ENCODE measurements at places on chromosomes 7 and 10.
A peak's percentile ranks its signal among the peaks of the same experiment; 100 is the strongest.

- DNase-seq = no peak
Measured at GRCh38 chr10:1120306-1120705, 64.1 kb downstream of the WDR37 start.

- no peak for DNase-seq
Measured at GRCh38 chr7:44608916-44609648, 2.7 kb downstream of the OGDH start.

DNA sequence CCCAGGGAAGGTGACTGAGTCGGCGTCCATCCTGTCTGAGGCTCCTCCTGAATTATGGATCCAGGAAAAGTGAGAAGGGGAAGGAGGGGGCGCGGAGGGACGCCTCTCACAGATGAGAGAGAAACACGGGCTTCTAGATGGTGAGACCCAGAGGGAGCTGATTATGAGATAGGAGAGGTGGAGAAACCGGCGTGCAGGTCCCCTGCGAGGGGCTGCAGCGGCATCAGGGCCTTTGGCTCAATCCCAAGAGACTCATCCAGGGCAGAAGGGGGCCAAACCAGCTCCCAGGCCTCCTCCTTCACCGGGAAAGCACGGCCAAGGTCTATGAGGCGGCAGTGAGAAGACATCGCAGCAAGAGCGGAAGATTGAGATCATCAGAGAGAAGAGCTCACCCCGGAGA, 70.8 kb downstream of the TCERG1L start:
- DNase-seq = no peak

GRCh38 chr10:83990126-83990525, 149.2 kb upstream of the GHITM start:
- DNase-seq = peak; percentile 45

DNA sequence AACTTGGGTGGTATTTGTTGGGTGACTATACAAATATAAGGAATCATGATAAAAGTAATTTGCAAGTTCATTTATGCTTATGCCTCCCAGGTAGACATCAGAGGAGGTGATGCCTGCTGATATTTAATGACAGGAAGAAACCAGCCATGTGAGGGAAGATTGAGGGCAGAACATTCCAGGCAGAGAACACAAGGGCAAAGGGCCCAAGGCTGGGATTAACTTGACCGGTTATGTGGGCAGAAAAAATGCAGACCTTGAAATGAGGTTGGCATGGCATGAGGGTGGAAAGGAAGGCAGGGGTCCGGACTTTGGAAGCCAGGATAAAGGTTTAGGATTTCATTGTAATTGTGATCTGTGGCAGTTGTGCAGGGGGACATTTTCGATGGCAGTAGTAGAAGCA, 68.0 kb upstream of the MTPN start:
- DNase-seq = no peak

DNA sequence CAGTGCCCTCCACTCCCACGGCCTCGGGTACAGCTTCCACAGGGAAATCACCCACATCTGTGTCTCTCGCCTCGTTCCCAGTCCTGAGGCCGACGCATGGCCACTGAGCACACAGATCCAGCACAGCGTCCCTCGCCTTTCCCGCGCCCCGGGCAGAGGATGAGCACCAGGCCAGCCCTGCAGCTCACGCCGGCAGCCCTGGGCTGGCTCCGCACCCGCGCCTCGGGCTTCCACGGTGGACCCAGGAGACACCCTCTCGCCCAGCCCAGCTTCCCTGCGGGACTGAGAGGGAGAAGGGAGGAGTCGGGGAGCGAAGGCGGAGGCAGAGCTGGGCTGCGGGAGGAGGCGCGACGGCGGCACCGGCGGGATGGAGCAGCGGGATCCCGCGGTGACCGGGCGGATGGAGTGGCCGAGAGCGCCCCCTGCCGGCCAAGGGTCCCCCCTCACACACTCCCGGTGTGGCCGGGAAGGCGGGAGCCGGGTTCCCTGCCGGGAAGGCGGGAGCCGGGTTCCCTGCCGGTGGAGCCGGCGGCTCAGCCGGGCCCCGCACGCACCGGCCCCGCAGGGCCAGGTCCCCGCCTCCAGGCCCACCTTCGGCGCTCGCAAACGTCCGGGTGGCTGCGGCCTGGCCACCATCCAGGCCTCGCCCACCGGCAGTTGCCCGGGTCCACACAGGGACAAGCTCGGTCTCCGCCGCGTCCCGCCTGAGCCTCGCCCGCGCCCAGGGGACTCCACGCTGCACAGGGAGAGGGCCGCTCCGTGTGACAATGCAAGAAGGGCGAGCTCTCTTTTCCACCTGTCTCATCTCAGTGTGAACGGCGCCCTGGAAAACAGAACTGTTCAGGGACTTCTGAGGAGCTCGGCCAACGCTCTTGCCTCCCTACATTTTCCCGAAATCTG, 110.3 kb upstream of the LANCL2 start:
- DNase-seq = peak; percentile 67

- DNase-seq = no peak
Measured at GRCh38 chr10:130432850-130433249, 296.7 kb downstream of the GLRX3 start.

- no peak for DNase-seq
Measured at GRCh38 chr10:12699258-12699700, 302.2 kb downstream of the CCDC3 start.

DNA sequence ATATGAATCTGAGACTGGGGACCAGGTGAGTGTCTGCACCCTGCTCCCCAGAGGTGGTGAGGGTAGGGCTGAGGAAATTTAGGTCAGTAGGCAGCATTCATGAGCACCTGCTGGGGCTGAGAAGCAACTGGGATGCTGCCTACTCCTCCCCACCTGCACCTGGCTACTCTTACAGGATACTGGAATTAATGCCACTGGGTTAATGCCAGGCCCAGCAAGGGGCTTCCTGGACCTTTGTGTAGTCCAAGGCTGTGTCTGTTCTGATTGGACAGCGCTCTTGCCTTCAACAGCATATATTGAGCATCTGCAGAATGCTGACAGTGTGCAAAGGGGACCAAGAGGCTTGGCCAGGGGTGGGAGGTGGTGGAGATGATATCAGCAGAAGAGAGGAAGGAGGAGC, 32.1 kb downstream of the ADCYAP1R1 start:
- no peak for DNase-seq

DNA sequence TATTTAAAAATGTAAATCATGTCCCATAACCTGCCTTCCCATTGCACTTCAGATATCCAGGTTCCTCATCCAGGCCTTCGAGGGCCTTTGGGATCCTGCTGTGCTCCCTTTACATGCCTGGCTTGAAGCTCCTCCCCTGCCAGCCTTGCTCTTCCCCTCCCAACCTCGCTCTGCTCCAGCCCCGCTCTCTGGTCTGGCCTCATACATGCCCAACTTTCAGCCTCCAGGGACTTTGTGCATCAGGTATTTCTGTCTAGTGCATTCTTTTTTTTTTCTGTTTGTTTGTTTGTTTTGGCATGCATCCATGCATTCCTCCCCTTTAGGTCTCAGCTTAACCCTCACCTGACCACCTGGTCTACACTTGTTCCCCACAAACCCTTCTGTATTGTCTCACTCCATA, 160.3 kb downstream of the SNX10 start:
- no peak for DNase-seq

GRCh38 chr10:63054889-63055611, 78.1 kb upstream of the NRBF2 start:
- no peak for DNase-seq

DNA sequence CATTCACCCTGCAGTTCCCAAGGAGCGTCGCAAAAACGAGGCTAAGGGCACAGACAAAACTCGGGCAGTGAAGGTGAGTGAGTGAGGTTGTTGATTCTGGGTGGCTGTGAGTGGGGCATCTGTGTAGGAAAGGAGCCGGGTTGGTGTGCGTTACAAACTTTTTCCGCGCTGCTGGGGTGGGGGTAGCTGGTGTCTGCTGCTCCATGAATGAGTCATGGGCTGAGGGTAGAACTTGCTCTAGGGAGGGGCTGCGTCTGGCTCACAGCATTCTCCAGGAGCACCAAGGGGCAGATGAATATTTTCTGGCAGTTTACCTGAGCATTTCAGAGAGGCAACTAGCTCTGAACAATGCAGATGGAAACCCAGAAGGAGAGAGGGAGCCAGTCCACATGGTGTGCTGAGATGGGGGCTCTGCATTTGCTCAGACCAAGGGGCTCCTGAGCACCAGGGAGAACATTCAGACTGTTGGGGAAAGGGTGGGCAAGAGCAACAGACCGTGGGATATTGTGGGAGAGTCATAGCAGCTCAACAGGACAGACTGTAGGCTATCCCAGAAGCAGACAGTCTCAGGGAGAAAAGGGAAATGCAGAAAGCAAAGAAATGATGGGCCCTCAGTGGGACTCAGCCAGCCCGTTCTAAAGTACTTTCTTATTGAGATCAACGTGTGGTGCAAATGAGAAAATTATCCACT, 18.8 kb downstream of the NOBOX start:
- no peak for DNase-seq

DNA sequence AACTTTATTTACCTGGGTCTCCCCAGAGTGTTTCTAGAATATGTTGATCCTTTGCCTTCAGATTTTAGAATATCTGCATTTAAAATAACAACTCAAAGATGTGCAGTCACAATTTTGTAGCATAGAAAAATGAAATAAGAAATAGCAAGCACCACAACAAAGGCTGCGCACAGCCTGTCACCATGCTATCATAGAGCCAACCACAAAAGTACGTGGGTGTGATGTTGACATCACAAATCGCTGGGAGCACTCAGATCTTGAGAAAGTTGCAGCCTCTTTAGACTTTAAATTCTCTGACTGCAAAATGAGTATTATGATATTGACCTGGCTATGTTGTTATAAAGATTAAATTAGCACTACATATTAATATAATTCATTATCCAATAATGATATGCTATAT, 177.9 kb downstream of the TNS3 start:
- DNase-seq = peak; percentile 54

DNA sequence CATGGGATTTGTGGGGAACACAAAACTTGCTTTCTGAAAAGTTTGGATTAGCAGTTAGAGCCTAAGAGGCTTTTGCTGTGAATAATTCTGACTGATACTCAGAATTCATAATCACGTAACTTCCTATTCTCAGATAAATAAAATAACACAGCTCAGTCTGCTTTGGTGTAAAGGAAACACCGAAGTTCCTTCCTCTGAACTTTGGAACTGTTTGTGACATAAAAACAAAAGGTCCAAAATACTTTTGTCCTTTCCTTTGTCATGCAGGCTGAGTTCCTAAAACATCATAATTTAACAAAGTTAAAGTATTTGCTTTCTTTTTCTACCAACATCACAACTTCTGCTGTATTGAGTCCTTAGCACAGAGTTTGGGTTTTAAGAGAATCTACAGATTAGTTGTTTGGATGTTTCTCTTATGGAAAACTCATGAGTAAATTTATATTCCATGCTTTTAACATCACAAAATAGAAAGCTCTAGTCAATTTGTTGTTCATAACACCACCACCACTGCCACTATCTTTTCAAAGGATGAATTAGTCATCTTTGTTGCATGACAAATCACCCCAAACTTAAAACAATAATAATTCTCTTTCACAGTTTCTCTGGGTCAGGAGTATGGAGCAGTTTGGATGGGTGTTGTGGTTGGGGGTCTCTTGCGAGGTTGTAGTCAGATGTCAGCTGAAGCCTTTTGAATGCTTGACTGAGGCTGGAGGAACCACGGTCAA, 123.4 kb downstream of the REEP3 start:
- DNase-seq = peak; percentile 13

GRCh38 chr10:100763043-100763747, 17.8 kb downstream of the PAX2 start:
- no peak for DNase-seq

DNA sequence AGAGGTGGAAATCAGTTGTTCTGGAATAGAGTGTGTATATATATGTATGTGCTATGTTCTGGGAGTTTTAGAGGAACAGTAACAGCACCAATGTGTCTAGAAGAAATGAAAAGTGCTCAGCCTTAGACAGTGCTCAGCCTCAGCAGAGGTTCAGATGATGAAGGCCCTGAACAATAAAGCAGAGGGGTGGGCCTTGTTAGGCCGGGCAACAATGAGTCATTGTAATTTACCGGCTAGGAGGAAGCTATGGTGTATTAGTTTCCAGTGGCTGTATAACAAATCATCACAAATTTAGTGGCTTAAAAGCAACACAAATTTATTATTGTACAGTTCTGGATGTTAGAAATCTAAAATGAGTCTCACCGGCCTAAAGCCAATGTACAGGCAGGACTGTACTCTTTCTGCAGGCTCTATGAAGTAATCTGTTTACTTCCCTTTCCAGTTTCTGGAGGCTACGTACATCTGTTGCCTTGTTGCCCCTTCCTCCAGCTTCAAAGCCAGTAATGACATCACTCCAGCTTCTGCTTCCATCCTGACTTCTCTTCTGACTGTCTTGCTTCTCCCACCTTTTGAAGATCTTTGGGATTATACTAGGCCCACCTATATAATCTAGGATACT, 84.6 kb downstream of the CH25H start:
- peak; percentile 84 for DNase-seq

GRCh38 chr7:123770378-123770777, 21.6 kb upstream of the WASL start:
- DNase-seq = peak; percentile 92

DNA sequence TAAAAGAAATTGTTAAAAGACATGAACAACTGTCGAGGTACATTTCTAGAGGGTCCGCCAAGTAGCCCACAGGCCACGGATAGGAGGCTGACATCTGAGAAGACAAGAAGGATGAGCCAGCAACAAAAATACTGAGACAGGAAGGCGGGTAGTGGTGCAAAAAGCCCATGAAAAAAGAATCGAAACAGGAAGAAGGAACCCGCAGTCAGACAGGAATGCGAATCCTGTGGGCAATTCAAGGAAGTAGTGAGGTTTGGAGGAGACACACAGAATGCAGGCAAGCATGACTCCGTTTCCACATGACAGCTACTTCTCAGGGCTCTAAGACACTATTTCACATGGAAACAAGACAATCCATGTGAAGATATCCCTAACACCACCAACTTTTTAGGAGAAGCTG, 125.2 kb downstream of the DOCK4 start:
- DNase-seq = peak; percentile 95

DNA sequence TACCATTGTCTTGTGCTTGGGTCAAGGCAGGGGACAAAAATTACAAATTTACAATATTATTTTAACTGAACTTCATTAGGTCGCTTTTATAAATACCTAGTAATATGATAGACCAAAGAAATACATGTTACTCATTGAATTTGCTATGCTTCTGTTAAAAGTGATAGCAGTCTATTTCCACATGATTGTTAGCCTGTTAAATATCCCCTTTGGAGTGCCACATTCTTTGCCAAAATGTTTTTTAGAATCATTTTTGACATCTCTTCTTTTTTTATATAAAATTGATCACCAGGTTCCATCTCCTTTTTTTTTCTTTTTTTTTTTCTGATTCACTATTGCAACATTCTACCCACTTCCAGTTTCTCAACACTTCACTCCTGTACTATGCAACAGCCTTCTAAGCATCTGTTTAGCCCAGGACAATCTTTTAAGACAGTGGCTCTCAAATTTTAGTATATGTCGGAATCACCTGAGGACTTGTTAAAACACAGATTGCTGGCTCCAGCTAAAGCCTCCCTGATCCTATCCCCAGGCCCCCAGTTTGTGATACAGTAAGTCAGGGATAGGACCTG, 16.4 kb upstream of the NDUFA5 start:
- DNase-seq = no peak

- no peak for DNase-seq
Measured at GRCh38 chr10:96376483-96376882, 17.7 kb upstream of the OPALIN start.

Data from suppressor macrophage treated with lipopolysaccharide for 4 hours (primary cell).